ENCODE measurements at places on chromosomes 13 and 19.
A peak's percentile ranks its signal among the peaks of the same experiment; 100 is the strongest.

DNA sequence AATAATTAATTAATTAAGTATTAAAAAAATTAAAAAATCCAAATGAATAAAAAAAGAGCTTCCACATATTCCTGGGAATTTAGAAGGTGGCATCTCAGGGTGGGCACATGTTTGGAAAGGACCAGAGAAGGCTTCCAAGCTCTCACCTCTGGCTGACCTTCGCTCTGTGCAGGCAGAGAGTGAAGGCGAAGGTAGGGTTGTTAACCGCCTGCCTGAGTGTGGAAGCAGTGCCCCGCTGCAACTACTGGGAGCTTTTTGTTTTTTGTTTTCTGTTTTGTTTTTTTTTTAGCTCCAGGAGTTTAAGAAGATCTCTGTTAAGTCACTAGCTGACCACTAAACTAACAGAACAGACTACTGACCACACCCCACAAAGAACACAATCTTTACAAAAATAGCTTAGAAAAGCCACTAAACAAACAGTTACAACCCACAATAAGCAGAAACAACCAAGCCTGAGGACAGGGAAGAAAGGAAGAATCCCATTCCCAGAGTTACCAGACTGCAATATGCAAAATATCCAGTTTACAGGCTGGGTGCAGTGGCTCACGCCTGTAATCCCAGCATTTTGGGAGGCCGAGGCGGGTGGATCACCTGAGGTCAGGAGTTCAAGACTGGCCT is 11.4 kb downstream of the ZNF541 start:
- no peak for ATAC-seq

- ATAC-seq: peak; percentile 83
Measured at GRCh38 chr19:4083677-4084546, 17.2 kb upstream of the ZBTB7A start.

GRCh38 chr13:109366525-109366924 is 419.9 kb downstream of the IRS2 start:
- ATAC-seq: no peak

DNA sequence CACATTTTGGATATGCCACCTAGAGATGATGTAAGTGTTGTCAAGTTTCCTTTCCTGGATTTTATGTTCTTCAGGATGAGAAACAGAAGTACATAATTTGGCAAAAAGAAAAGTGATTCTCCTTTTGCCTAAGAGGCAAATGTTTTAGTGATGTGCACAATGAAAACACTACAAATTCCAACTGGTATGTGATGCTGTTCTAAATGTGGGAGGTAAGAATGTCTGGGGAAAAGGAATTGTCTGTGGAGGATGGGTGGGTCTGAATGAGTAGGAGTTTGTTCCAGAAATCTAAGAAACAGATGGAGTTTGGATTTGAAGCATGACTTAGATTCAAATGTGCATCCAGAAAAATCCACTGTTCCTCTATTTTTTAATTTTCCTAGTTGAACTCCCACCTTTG is 473.6 kb upstream of the SPRY2 start:
- no peak for ATAC-seq

- no peak for ATAC-seq
Measured at GRCh38 chr13:108575430-108575829, 54.0 kb upstream of the MYO16 start.

GRCh38 chr19:6021878-6022569 is 44.1 kb upstream of the RANBP3 start:
- peak; percentile 65 for ATAC-seq

GRCh38 chr13:94195715-94196114 is 283.8 kb downstream of the DCT start:
- ATAC-seq: no peak

DNA sequence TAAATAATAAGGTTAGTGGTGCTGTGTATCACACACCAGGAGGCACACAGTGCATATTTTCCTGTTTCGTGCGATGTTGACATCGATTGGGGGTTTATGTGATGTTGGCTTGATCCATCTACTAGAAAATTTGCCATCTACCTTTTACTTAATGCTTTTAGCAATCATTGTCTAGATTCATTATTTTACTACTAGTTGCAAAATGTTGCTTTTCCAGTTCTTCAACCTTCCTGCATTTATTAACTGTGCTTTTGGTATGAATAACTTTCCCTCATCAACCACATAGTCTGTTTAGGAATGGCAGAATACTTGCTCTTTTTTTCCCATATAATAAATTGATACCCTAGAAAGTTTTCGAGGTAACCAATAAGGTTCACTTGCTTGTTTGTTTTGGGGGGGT is 17.5 kb downstream of the C13orf42 start:
- no peak for ATAC-seq

DNA sequence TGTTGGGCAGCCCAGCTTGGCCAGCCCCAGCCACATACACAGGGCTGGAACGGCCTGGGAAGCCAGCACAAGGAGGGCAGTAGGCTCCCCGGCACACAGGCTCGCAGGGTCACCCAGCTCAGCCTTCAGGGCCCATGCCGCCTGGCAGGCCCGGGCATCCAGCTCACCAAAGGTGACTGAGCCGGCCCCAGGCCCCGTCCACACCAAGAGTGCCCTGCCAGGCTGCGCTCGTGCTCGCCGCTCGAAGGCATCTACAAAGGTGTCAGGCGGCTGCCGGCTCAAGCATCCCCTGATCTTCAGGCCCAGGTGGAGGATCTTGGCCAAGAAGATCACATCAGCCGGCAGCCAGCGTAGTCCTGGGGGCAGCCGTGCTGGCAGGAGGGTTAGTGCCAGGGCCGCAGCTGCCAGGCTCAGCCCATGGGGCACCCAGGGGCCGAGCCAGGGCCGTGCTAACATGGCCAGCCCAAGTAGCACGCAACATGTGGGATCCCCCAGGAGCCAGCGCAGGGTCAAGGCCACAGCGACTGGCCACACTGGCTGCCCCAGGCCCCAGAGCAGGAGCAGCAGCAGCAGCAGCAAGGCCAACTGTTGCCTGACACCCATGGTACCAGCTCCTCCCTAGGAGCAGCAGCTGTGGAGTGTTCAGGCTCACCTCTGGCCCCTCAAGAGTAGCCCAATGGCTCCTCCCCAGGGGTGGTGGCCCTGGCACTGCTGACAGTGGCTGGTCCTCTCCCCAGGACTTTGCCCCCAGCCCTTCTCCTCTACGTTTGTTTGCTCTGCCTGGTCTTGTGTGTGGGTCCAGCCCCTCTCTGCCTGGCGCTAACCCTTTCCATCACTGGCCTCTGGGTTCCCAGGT is at the start of gene SLC27A5:
SLC27A5 (minus strand) TSS at position 640 of the 856 bp plus-strand sequence; CDS start at position 603, 37 bp downstream.
- ATAC-seq: no peak

DNA sequence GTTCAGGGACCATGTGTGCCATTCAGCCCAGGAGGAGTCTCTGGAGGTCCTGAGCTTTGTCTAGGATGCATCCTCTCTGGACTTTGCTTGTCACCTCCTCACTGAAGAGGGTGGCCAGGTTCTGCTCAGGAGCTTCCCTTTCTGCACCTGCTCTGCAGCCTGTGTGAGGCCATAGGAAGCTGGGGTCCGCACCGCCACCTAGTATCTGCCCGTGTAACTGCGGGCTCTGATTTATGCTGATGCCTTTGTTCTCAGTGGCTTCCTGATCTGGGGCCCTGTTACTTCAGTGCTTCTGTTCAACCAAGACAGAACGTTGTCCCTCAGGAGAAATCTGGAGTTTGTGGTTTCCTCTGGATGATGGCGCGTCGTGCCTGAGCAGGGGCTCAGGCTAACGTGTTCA is 15.5 kb downstream of the ZNF610 start:
- ATAC-seq: no peak

GRCh38 chr19:55116232-55116858 is 1.1 kb downstream of the PPP1R12C start:
- ATAC-seq: peak; percentile 36

DNA sequence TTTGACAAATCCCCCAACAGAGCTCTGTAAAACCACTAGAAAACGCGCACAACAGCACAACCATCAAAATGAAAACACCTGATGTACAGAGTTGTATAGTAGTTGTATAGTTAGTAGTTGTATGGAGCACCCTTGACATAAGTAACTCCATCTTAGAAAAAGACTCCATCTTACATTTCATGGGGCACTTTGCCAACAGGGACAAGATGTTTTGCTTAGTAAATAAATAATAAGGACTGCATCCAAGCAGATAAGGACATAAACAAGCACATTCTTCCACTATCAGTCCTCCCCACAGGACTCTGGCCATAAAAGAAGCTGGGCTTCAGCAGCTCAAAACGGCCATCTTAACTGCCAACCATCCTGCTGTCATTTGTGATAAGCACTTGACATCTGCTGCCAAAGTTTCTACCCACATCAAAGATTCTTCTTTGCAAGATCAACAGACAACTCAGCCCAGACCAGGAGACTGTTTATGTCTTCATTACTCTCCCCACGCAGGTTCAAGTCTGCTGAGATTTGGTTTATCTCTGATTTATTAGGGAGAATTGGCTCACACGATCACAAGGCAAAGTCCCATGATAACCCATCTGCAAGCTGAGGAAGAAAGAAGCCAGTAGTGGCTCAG is 20.7 kb upstream of the ZNF331 start:
- no peak for ATAC-seq

GRCh38 chr13:52983836-52984235 is 44.8 kb upstream of the OLFM4 start:
- ATAC-seq: no peak

GRCh38 chr13:46648166-46648607 is 95.2 kb downstream of the LRCH1 start:
- ATAC-seq: peak; percentile 74

GRCh38 chr19:8337728-8338127 is 5.3 kb downstream of the KANK3 start:
- no peak for ATAC-seq

DNA sequence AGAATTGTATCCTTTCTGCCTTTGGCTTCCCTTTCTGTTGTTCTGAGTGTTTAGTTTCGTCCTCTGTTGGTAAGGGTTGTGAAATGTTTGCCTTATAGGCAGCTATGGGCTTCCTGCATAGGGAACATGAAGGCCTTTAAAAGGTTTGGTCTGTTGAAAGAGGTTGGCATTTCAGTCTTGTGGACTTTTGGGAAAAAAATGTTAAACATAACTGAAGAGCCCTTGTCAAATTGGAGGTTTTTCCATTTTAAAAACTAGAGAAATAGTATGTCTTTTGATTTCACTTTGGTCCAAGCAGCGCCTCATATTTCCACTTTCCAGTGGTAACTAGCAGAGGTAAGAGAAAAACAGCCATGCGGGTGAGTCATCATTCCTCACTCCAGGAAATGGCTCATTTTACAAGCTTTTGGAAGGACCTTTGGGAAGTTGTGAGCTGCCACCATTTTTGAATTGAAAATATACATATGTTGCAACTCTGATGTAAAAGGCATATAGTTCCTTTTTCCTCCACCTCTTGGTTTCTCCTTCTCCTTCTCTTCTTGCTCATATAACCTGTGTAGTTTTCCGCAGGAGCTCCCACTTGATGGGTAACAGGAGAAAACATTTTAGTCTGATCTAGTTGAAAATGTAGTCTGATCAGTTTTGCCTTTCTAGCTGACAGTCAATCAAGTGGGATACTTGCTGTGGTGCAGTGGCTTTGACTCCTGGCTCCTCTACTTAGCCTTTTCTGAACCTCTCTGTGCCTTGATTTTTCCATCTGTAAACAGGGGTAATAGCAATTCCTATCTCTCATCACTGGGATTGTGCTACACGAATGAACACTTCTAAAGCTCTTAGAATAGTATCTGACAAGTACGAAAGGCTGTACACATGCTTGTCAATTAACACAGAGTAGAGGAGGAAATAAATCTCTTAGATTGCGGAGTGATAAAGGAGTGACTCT is 23.0 kb downstream of the GPC6 start:
- ATAC-seq: no peak

- ATAC-seq: no peak
Measured at GRCh38 chr13:78960881-78961280, 301.9 kb upstream of the OBI1 start.

- ATAC-seq: no peak
Measured at GRCh38 chr19:3207461-3208242, 16.8 kb upstream of the CELF5 start.
